ENCODE measurements at places on chromosomes 16 and 17.
A peak's percentile ranks its signal among the peaks of the same experiment; 100 is the strongest.

GRCh38 chr17:21090902-21091618, 35.7 kb upstream of the DHRS7B start:
- peak; percentile 23 for DNase-seq

DNA sequence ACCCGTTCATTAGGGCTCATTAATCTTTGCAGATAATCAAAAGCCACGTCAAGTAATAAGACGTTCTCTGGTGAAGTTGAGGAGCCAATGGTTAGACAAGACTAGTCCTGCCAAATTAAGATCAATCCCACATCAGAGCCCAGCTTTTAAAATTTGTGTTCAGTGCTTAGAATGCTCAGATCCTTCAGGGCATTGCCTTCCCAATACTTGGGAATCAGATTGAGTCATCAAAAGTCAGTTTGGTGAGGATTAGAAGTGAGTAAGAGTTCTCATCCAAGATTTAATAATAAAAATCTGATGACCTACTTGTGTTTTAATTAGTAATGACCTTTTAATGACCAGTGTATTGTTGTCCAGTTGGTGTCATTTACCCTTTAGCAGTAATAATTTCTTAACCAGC, 19.8 kb downstream of the MAP2K4 start:
- DNase-seq = no peak

- DNase-seq = no peak
These were observed 35.9 kb downstream of the MBTPS1 start for GRCh38 chr16:84080813-84081212.

DNA sequence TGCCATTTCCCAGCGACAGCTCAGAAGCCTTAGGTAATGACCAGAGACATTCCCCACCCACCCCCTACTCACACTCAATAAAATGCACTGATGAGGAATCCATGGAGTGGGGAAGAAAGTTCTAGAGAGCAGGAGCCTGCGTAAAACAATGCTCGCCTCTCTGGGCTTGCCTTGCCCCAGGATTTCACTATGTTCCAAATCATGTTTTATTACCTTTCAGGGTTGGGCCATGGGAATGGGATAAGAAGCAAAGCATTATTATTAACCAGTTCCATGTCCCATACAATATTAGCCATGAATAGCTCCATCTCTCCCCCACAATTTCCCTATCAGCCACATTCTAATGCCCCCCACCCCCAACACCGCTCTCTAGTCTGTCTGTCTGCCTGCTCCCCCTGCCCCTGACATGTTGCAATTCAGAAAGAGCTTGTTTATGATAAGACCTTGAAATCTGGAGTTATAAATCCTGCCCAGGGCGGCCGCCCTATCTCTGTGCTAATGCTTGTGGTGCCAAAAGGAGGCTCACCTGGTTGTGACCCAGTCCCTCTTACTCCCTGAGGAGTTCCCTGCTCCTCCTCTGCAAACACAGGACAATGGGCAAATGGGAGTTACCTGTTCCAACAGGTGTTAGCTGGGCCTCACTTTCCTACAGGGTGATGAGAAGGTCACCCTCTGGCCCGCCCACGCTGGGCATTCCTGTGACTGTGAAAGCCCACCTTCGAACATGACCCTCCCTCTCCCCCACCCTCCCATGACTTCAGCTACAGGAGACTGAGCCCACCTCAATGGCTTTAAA, 28.0 kb upstream of the DDX52 start:
- no peak for DNase-seq

DNA sequence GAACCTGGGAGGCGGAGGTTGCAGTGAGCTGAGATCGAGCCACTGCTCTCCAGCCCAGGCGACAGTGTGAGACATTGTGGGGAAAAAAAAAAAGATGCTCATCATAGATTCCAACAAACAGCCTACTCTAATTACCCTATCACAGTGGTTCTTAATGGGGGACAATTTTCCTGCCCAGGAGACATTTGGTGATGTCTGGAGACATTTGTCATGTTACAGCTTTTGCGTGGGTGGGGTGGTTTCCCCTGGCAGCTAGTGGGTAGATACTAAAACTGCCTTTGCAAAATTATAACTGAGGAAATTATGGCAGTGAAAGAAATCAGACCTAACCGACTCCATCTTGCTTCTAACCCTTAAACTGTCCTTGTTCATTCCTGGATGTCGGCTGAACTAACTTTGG, 92.5 kb upstream of the RBL2 start:
- no peak for DNase-seq

GRCh38 chr17:50892101-50892776, 26.1 kb upstream of the TOB1 start:
- DNase-seq = no peak

DNA sequence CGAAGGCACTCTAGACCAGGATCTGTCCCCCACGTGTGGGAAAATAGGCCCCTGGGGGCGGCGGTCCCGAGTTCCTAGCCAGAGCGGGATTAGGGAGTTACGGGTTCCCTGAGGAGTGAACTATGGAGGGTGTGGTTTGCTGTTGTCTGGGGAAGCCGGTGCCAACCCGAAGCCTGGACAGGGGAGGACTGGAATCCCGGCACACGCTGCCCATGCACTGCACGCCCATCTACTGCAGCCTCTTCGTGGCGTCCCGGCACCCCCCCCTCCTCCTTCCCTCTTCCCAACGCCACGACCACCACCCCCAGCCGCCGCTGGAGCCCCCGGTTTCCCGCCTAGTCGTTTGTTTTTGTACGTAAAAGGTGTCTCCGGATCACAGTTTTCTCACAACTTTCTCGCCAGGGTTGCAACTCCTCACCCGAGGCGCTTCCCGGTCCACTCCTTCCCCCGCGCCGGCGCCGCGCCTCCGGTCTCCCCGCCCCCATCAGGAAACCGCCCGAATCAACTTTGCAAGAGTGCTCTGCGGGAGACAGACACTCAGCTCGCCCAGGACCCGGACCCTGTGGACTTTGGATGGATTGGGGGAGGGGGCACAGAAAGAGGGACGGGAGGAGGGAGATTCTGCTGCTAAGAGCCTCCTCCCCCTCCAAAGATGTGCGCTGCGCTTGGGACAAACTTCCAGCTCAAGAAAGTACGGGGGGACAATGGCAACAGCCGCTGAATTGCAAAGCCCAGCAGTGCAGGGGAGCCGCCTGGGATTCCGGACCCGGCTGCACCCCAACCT, 1.4 kb upstream of the LHX1 start:
- no peak for DNase-seq

GRCh38 chr16:30743716-30744115, 4.5 kb upstream of the PHKG2 start:
- no peak for DNase-seq

DNA sequence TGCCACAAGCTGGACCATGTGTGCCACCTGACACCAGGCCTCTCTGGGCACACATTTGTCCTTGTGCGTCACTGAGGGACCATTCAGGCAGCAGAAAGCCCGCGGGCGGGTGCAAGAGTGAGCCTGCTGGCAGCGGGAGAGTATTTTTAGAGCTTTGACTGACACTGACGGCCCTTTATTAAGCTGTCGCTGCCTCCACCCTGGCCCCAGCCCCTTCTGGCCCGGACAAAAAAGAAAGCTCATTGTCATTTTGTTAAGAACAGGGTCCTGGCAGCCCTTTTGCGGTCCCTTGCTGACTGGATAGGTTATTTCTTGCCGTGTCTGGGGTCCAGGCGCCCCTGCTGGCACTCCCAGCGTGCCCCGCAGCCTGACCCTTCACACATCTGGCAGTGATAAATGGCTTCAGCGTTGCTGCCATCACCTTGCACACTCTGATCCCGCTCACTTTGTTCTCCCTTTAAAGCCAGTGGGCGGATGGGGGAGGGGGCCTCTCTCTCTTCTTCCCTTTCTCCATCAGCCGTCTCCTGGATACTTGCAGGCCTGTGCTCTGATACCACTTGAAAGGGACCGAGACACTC, 78.4 kb upstream of the NKD1 start:
- no peak for DNase-seq
